ENCODE measurements at places on chromosomes 5 and 9.

DNA sequence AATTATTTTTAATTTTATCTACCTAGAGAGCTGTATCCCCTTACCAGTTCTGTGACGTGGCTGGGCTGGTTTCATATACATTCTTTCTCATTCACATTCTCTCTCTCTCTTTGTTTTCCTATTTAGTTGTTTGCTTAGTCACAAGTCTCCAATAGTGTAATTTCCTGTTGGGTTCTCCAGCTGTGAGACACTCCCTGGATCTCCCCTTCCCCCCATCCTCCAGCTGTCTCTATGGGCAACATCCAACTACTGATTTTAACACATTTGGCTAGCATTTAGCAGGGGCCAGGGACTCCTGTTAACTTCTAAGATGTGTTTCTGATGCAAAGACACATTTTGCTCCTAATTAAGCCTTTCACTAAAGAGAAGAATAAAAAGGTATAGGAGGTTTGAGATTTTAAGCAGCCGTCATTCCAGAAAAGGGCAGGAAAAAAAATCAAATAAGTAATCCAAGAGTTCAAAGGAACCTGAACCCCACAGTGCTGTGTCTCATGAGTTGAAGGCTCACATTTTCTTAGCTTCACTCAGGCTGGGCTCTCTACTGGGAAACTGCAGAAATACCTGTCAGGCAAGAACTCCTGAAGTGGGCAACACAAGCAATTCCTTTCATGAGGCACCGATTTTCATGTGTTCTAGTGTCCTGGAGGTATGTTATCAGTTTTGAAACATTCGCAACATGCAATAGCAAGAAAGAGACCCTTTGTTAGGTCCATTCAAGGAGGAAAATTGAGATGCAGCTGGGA, 198.7 kb upstream of the C9orf72 start:
- no peak for DNase-seq

- DNase-seq: no peak
Measured at GRCh38 chr5:10874541-10874940, 113.5 kb upstream of the DAP start.

GRCh38 chr5:75306746-75307145, 30.3 kb upstream of the HMGCR start:
- no peak for DNase-seq

DNA sequence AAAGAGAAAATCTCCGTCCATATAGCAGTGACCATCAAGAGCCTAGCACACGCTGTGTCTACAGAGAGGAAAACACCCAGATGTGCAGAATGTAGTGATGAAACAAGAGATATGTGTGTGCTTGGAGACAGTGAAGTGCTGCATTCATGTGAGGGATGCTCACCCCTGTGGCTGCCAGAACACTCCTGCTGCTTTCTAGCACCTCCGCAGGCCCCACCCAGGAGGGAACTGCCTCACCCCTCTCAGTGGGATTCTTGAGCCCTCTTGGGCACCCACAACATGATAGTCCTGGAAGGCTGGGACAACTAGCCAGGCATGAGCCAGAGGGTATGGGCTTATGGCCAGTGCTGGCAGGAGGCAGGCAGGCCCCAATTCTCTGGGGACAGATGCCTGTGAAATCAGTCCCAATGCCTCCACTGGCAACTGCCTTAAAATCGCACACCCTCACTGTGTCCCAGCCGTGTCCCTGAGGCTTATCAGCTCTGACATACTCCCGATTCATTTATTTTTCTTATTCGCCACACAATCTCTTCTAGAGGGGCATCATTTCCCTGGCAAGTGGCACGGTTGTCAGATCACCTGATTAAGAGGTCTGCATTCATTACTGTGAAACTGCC, 73.2 kb upstream of the FSTL4 start:
- DNase-seq: no peak

DNA sequence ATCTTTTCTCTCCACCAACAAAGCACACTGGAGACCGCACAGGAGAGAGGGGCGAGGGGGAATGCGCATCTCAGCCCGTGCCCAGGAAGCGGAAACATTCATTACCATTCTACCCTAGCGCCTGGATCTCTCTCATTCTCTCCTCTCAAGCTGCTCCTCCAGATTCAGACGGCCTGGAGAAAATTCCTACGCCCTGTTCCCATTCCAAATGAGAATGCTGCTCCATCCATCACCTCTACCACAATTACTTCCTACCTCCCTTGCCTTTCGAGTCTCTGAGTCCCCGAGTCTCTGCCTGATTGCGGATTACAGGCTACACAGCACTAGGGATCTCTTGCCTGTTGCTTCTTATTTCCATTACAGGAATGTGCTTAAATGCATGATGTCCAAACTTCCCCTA, 6.7 kb downstream of the DDX31 start:
- no peak for DNase-seq

- DNase-seq: no peak
Measured at GRCh38 chr5:20497356-20497755, 509.4 kb upstream of the CDH18 start.

GRCh38 chr5:142833517-142834449, 63.6 kb downstream of the ARHGAP26 start:
- DNase-seq: no peak
